Activated CD4-positive, alpha-beta T cell treated with anti-CD3 and anti-CD28 coated beads, Interleukin-2, amount 10 ng/mL, durations not matched to agents 7 days and 5 days (primary cell): ENCODE measurements at places on chromosomes 2 and 18.
A peak's percentile ranks its signal among the peaks of the same experiment; 100 is the strongest.

DNA sequence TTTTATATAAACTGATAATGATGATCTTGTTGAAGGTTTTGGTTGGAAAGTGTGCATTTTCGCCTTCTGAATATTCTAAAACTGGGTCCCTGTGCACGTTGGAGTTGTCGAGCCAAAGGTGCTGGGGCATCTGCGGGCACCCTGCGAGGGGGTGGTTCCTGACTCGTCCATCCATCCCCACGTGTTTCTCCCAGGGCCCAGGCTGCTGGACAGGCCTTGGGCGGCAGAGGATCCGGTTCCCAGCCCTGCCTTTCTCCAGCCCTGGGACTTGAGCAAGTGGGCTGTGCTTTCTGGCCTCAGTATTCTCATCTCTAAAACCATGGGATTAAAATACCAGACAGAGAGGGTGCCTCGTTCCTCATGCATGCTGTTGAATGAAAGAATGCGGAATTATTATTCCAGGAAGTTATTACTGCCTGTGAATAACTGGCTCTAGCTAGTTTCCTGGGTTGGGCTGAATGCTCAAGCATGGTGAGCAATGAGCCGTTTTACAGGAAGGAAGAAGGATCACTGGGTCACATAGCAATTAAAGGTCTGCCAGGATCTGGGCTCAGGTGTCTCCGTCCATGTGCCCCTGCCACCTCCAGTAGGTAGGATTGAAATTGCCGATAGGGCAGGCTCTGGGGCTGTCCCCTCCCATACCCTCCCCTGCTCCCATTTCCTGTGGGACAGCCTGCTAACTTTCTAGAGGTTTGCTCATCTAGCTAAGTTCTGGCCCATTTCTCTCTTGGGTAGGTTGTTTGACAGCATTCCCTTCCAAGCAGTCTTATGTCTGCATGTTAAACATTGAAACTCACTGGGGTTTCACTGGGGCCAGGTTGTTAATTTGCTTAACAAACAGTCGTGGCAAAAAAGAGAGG lies 77.2 kb upstream of the HS6ST1 start:
- H3K4me1 ChIP-seq = peaks cover 4% of the 10 kb centered on the region
- no peak for DNase-seq
- no peaks in the 10 kb centered on the region for H3K36me3 ChIP-seq
- peaks cover 14% of the 10 kb centered on the region for H3K27me3 ChIP-seq
- H3K4me3 ChIP-seq = no peak overlapping the region

GRCh38 chr2:176103194-176103593 lies 3.6 kb downstream of the HOXD12 start:
- peaks cover 4% of the 10 kb centered on the region for H3K4me1 ChIP-seq
- H3K27me3 ChIP-seq = peaks cover 81% of the 10 kb centered on the region

DNA sequence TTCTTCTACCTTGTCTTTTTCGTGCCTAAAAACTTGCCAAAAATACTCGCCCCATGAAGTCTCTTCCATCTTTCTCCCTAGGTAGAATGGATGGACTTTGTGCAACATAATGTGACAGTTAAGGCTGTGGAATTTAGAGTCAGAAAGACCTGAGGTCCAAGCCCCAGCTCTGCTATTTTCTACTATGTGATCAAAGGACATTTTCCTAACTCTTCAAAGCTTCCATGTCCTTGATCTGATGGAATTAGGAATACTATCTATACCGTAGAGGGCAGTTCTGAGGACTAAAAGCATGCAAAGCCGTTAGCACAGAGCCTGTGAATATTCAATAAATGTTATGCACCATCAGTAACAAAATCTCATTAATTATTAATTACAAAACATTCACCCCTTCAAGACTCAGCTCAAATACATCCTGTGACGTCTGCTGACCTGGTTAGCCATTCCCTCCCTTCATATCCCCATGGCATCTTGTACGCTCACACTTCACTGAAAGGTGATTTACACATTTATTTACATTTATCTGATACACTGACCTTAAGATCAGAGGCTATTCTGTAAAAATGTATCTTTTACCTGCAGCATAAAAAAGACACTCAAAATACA lies 15.1 kb downstream of the IWS1 start:
- H3K36me3 ChIP-seq = peaks cover 57% of the 10 kb centered on the region
- H3K27me3 ChIP-seq = no peaks in the 10 kb centered on the region
- DNase-seq = no peak
- no peak overlapping the region for H3K4me3 ChIP-seq

DNA sequence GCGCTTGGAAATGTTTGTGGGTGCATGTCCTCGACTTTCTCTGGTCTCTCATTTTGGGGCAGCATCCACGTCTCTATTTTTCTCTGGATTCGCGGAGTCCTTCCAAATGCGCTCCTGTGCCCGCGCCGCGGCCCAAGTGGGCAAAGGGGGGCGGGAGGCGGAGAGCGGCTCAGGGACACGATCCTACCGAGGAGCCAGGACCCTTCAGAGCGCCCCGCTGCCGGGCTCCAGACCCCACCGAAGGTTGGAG lies 990 bp downstream of the EPAS1 start:
- H3K36me3 ChIP-seq = no peaks in the 10 kb centered on the region
- peaks cover 84% of the 10 kb centered on the region for H3K27me3 ChIP-seq
- peaks cover 37% of the 10 kb centered on the region for H3K4me1 ChIP-seq
- H3K27ac ChIP-seq = peak overlapping the region; percentile 73

GRCh38 chr2:195711478-195711877 lies 54.5 kb downstream of the SLC39A10 start:
- DNase-seq = no peak
- no peaks in the 10 kb centered on the region for H3K4me1 ChIP-seq
- H3K27ac ChIP-seq = no peak overlapping the region
- no peak overlapping the region for H3K4me3 ChIP-seq
- peaks cover 44% of the 10 kb centered on the region for H3K36me3 ChIP-seq

GRCh38 chr2:232901736-232902578 lies 31.9 kb downstream of the SNORC start:
- no peaks in the 10 kb centered on the region for H3K36me3 ChIP-seq
- H3K4me3 ChIP-seq = no peak overlapping the region
- no peaks in the 10 kb centered on the region for H3K27me3 ChIP-seq

DNA sequence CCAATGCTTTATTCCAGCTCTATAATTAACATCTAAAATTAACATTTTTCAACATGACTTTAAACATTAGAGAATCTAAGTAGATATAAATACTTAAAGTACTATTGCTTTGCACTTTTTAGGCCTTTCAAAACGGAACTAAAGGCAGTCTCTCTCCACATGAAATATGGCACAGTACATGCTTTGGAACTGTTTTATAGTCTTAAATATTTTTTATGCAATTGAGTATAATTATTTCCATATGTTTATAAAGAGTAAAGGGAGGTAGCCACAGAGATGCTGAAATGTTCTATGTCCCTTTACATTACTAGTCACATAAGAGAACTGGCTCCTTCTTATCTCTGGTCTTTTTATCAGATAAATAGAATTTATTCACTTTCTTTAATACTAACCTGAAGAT lies 674.0 kb downstream of the PLCL1 start:
- H3K27ac ChIP-seq = no peak overlapping the region
- peaks cover 4% of the 10 kb centered on the region for H3K27me3 ChIP-seq
- no peak overlapping the region for H3K4me3 ChIP-seq
- no peak for DNase-seq
- H3K4me1 ChIP-seq = no peaks in the 10 kb centered on the region

DNA sequence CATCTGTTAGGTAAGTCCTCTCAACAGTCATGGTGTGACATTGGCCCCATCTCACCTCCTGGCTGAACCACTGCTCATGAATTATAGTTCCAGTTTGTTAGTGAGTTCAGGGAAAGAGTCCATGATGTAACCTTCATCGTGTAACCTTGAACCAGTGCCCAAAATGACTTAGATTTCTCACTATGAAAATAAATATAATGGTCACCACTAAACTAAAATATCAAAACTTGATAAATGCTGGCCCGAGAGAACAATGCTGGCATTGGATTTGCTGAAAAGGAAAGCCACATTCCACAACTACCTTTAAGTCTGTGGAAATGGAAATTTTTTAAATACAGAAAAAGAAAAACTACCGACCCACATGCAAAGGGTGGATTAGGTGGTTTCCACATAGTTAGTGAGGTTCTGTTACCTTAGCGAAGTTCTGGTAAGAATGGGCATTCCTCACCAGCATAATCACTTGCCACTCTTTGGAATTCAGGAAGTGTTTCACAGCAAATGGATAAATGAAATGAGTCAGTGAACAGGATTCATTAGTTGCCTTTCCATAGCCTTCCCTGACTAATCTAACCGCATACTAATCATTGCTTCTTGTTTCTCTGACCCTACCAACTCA lies 133.9 kb upstream of the CTAGE1 start:
- no peaks in the 10 kb centered on the region for H3K4me1 ChIP-seq
- H3K4me3 ChIP-seq = no peak overlapping the region
- H3K27ac ChIP-seq = no peak overlapping the region

GRCh38 chr2:227503433-227504406 lies 31.8 kb downstream of the AGFG1 start:
- H3K36me3 ChIP-seq = peaks cover 12% of the 10 kb centered on the region
- peaks cover 34% of the 10 kb centered on the region for H3K4me1 ChIP-seq
- H3K27ac ChIP-seq = no peak overlapping the region
- no peak overlapping the region for H3K4me3 ChIP-seq

DNA sequence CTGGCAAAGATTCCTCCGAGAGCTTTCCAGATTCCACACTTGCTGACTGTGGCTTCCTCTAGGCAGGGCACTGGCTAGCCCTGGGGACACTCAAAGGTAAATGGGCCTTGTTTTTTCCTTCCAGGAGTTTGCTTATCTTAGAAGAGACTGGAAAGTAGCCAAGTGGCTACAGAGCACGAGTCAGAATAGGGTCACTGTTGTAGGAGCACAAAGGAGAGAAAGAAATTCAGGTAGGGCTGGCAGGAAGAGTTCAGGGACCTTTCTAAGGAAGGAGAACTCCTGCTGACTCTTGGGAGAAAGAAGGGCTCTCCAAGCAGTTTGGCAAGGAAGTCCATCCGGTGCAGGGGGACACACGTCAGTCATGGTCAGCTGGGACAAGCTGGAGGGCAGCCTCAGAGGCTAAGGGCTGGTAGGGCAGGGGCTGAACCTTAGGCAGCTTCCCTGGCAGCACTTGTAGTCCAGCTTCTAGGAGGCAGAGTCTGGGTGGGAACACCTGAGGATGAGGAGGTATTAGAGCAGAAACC lies 39.5 kb downstream of the NIFK start:
- no peaks in the 10 kb centered on the region for H3K27me3 ChIP-seq
- H3K4me1 ChIP-seq = peaks cover 43% of the 10 kb centered on the region
- H3K36me3 ChIP-seq = no peaks in the 10 kb centered on the region
- no peak overlapping the region for H3K4me3 ChIP-seq

DNA sequence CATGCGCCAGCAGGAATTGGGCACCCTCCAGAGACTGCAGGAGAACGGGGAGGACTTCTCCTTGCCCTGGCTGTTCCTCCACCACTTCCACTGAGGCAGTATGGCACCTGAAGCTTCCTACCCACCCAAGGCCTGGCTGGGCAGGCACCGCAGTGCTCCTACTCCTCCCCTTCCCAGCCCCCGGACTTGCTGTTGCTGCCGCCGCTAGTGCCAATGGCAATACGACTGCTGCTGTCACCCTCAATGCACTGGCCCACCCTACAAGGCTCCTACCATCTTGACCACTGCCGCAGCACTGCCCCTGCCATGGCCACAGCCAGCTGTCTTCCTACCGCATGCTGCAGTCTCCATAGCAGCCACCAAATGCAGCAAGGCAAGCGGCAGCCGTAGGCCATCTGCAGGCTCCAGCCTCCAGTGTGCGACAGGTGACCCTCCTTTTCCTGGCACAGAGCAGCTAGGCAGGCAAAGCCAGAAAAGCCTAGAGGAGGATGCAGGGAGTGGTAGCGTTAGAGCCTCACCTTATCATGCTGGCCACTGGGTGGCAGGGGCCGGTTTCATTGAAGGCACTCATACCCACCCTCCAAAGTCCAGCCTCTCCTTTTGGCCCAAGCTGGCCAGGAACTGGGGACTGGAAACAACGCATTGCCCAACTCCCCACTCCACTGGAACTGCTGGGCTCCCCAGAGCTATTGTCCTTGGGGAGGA lies 47.4 kb upstream of the ANKRD62 start:
- no peak overlapping the region for H3K27ac ChIP-seq
- peaks cover 2% of the 10 kb centered on the region for H3K4me1 ChIP-seq
- H3K27me3 ChIP-seq = peaks cover 2% of the 10 kb centered on the region
- no peaks in the 10 kb centered on the region for H3K36me3 ChIP-seq
- H3K4me3 ChIP-seq = no peak overlapping the region
- no peak for DNase-seq

- no peak overlapping the region for H3K4me3 ChIP-seq
- no peak overlapping the region for H3K27ac ChIP-seq
- peaks cover 7% of the 10 kb centered on the region for H3K27me3 ChIP-seq
- no peak for DNase-seq
- H3K4me1 ChIP-seq = no peaks in the 10 kb centered on the region
These were observed 44.3 kb downstream of the RDH14 start for GRCh38 chr2:18516112-18516511.
